Left colon (tissue), 2 donors: ENCODE measurements at places on chromosomes 5 and 9. TPM values are rescaled to one million over a fixed set of nuclear protein-coding genes. Genes with fewer than 3 reads are reported as not detected.

Gene EDIL3
- 48.7 TPM for total RNA-seq

DNA sequence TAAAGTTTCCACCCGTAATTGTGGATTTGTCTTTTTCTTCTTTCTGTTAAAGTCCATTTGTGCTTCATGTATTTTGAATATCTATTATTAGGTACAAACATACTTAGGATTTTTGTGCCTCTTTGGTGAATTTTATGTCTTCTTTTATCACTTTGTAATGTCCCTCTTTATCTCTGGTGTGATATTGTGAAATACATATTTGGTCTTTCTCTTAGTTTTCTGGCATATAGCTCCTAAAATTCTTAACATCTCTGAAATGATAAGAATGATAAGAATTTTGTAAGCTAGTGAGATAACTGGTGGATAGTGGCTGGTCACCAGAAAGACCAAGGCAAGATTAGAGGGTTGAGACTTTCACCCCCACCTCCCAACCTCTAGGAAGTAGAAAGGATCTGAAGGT lies 111.1 kb downstream of the KCTD16 start:
- DNase-seq = no peak

DNA sequence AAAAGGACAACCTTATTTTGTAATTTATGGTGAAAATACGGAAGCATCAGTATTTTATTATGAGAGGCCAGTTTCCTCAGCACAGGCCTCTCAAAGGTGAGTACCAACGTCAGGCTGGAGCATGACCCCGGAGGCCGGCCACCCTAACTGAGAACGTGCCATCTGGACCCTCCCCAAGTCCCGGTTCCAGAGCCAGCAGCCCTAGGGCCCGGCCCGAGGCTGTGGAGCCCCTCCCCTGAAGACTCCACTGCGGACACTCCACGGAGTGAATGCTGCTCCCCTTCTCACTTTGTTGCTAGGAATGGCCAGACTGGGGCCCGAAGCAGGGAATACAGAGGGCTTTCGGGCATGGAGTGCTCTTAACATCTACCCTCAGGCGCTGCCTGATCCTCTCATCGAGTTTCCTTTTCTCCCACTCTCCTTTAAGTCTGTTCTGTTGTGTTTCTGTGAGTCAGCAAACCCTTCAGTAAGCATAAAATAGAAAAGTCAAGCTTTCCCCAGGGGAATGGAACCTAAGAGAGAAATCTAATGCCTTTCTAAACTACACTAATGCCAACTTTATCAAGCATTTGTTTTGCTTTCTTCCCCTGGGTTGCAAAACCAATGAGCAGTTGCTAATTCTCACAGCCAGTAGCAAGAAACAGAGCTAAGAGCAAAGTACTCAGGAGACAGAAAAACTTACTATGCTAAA lies 4.5 kb downstream of the BRD9 start:
- DNase-seq = no peak

Gene LCN15
- 8.0 TPM for total RNA-seq

- DNase-seq = no peak
Measured at GRCh38 chr5:81482595-81482994, 88.7 kb upstream of the ACOT12 start.

GRCh38 chr9:133233681-133234432 lies 24.8 kb upstream of the OBP2B start:
- DNase-seq = no peak

DNA sequence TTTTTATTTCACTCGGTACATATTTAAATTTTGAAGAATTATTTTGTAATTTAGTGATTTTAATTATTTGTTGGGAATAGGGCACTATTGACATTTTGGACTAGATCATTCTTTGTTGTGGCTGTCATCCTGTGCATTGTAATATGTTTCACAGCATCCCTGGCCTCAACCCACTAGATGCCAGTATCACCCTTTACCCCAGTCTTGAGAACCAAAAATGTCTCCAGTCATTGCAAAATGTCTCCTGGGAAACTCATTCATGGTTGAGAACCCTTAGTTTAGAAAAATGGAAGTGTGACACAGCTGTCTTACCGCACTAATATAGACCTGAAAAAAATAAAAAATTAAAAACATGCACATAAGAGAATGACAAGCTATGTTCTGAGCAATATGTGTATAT lies 88.4 kb upstream of the CCDC152 start:
- no peak for DNase-seq

Gene SSNA1
- total RNA-seq = 56.7 TPM

DNA sequence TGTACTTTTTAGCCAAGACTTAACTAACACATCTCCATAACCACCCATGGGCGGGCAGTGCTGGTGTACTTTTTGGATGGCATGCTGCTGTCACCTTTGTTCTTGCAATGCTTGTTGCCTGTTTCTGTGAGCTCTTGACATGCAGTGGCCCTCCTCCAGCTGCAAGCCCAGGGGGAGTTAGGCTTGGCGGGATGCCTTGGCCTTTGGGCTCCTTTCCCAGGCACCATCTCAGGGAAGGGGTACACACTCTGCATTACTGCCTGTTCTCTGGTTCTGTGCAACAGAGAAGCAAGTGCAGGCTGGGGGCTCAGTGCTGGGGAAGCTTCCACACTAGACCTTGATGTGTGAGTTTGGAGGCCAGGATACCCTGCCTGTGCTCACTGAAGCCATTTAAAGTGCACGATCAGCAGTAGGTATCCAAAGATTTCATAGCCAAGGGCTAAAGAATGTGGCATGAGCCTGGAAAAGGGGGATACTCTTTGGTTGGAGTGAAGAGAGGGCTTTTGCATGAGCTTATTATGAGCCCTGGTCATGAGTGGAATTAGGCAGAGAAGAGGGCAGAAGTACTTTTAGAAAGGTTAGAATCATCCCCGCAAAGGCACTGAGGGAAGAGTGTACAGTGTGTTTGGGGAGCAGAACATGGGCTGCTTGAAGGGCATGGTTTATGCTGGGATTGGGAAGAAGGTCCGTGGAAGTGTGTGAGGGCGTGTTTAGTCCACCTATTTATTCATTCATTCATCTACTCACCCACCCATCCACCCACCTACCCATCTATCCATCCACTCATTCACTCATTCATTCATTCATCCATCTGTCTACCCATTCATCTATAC lies 22.5 kb downstream of the PSAT1 start:
- no peak for DNase-seq

DNA sequence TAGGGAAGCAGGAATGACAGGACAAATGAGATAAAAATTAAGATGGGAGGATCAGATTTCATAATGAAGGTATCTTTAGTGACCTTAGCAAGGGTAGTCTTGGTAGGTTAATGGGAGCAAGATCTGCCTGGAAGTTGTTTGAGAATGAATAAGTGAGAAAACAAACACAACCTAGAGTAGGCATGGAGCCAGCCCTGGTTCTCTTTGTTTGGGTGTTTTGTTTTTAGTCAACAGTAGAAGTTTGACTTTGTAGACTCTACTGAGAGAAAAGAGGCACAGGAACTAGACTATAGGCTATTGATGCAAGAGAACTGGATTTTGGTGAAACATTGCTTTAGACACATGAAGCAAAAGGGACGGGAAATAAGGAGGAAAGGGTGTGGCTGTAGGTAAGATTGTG lies 40.3 kb downstream of the KCNN2 start:
- no peak for DNase-seq

Gene RGP1
- 56.3 TPM for total RNA-seq

DNA sequence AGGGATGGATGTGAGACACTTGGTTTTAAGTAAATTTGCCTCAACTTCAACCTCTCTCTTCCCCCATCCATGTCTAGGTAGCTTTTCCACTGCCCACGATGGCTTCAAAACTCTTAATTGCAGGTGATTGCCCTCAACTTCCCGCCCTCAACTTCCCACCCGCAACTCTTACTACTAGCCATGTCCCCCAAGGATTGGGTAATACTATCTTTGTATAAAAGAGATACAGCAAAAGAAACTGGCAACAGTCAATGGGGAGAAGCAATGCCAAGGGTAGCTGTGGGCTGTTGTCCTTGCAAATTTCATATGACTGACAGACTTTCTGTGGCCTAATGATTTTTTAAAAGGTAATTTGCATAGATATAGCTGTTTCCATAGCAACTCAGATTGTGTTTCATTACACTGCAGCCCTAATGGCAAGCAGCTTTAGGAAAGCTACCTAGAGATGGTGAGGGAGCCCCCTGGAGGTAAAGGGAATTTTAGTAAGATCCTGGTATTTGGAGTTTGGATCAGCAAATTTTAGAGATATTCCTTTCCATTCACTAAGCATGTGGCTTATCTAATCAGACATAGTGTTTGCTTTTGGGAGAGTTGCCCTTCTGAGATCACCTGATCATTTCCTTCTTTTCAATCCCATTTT lies 421.5 kb upstream of the DAP start:
- no peak for DNase-seq

DNA sequence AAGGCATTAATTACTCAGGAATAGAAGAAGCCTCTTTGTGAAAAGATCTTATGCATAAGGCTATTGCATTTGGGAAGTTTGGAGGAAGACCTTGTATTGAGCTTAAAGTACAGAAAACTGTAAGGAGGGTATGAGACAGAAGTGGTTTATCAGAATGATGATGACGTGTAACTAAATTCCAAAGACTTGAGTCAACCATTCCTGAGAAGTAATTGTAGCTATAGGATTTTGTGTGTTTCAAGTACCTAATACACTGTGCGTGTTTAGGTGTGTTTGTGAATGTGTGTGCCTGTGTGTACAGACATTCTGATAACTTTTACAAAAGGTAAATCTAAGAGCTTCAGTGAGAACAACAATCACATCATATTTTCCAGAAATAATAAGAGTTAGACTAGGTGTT lies 46.5 kb upstream of the IRX2 start:
- no peak for DNase-seq

DNA sequence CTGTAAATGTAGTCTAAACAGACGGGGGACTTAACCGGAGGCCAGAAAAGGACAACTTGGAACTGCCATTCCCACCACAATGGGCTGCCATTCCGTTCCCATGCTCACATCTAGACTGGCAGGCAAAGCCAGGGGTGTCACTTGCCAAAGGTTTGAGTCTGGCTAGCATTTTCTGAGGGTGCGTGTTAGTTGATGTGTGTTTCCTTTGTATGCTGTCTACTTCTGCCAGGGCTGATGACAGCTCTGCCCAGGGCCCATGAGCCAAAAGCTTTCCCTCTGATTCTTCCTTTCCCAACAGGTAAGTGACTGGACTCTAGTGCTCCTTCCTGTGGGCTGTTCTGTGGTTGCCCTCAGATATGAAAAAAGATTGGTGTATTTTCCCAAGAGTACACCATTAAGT lies 68.0 kb downstream of the ZNF608 start:
- DNase-seq = no peak

Gene STK32A
- total RNA-seq = 0.64 TPM

Gene ANAPC2
- 64.1 TPM for total RNA-seq

GRCh38 chr9:127562279-127562796 lies 49.7 kb upstream of the STXBP1 start:
- no peak for DNase-seq

DNA sequence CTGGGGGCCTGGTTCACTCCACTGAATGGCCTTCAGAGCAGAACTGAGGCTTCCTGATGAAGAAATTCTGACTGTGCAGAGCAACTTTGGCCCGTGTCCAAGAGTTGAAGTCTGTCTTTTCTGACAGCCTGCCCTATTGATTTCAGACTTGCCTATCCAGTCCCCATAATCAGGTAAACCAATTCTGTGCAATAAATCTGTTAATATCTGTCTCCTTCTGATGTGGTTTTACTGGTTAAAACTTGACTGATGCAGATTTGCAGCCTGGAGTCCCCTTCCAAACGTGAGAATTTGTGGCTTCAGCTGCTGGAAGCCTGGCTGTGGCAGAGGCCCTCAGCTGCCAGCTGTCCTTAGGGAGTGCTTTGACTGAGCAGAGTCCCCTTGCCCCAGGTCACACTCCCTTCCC lies 283.9 kb upstream of the ANKRD55 start:
- DNase-seq = peak; percentile 32

- DNase-seq = no peak
Measured at GRCh38 chr9:86723346-86723745, 224.0 kb downstream of the GAS1 start.

Gene EGFLAM
- 0.78 TPM for total RNA-seq

GRCh38 chr5:6718161-6718681 lies 5.0 kb downstream of the TENT4A start:
- no peak for DNase-seq

- no peak for DNase-seq
Measured at GRCh38 chr5:147983742-147984141, 77.4 kb upstream of the C5orf46 start.

Gene LRRC19
- 98.5 TPM for total RNA-seq

Gene COL23A1
- total RNA-seq = 0.09 TPM

DNA sequence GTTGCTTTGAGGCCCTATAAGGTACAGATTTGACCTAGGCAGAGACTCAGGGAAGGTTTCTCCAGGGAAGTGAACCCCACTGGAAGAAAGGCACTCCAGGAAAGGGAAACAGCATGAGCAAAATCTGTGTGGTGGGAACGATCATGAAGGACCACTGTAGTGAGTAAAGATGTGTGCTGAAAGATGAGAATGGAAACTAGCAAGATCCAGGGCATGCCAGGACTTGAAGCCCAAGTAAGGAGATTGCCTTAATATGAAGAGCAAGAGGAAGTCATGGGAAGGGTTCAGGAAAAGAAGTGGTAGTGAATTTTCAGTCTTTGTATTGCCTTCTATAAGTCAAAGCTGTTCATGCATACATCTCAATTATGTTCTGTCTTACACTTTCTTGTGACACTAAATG lies 55.2 kb upstream of the SLIT3 start:
- DNase-seq = no peak

- no peak for DNase-seq
Measured at GRCh38 chr9:75417471-75417870, 329.2 kb downstream of the OSTF1 start.

Gene DIPK1B
- total RNA-seq = 1.3 TPM

- no peak for DNase-seq
Measured at GRCh38 chr5:160229190-160229742, at the start of gene FABP6. TSS of gene FABP6 (plus strand) at chr5:160229506. CDS start at chr5:160229558, 52 bp downstream.

Gene KIF4B
- total RNA-seq = not detected

Gene MARCOL
- total RNA-seq = not detected

- DNase-seq = peak; percentile 83
Measured at GRCh38 chr5:40797273-40798011, 732 bp downstream of the PRKAA1 start.

GRCh38 chr9:105055917-105056316 lies 128.0 kb upstream of the ABCA1 start:
- DNase-seq = no peak

DNA sequence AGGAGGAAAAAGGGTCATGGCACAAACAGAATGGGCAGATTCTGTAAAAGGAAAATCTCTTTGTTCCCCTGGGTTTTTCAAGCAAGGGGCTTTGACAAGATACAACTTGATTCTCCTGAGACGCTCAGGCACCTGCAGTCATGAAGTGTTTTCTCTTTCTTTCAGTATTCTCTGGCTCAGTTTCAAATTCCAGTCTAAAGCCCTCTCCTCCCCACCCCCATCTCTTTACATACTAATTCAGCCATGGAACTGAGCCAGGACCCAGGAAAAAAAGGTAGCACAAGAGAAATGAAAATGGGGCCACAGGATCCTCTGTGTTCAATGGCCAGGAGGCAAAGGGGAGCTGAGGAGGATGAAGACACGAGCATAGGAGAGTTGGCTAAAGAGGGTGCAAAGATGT lies 408.4 kb downstream of the SPOCK1 start:
- no peak for DNase-seq

DNA sequence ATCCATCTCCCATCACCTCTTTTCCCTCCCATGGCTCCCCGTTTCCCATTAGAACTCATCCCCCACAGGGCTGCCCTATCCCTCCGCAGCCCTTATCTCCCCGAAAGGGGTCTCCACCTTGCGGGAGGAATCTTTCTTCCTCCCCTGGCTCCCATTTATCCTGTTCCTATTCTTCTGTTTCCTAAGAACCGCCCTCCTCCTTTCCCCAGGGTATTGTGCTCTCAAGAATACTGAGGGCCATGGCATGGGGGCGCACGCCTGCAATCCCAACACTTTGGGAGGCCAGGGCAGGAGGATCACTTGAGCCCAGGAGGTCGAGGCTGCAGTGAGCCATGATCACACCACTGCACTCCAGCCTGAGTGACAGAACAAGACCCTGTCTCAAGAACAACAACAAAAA lies 665 bp downstream of the CD72 start:
- DNase-seq = no peak
